Fibroblast of skin of right biceps (primary cell): ENCODE measurements at places on chromosomes 7 and 10.

DNA sequence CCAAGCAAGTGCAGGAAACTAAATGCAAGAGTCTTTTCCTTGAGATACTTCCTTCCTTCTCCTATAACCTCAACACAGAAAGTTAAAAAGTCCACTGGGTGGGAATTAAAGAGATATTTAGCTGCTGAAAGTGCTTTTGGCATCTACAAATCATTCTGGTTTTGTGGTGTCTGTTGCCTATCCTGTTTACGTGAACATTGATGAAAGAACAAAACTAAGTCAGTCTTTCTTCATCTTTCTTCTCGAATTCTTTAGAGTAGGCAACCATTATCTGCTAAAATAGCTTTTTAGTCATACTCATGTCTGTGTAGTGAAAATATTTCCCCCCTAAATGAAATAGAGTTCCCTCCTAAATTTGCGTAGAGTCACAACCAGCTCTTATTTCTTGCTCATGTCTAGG lies 838.6 kb downstream of the GATA3 start:
- DNase-seq, result no peak

DNA sequence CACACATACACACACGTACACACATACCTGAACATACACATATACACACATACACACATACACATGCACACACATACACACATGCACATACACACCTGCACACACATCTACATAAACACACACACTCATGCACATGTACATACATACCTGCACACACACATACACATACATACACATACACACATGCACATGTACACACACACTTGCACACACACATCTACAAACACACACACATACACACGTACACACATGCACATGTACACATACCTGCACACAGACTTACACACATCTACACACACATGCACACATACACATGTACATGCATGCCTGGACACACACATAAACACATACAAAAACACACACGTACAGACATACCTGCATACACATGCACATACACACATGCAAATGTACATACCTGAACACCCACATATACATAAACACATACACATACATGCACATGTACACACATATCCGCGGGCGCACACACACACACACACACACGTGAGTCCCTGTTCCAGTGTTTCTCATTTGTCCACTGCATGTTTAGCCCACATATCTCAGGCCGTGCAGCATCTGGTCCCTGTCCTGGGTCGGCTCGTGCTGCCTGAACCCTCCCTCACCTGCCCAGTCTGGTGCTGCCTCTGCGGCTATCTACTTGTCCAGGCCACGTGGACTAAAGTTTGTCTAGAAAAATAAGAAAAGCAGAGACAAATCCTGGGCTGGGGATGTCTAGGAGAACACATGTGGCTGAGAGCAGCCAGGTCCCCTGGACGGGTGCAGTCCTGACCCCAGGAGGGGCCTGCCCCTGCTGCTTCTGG lies 238.7 kb downstream of the TCERG1L start:
- DNase-seq, result no peak

DNA sequence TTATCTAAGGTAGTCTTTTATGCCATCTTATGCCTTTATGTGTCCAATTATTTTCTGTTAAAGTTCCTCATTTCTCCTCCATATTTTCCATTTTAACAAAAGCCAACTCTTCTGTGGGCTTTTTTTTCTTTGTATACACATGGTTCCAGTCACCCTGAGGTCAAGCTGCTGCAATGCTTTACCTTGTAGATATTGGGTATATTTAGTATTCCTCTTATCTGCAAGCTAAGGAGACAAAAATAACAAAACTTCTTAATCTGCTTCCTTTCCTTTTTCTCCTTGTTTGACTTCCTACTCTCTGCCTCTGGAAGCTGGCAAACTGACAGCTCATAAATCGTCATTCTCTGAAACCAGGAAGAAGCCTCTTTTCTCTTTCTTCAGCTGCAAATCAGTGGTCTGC lies 885.0 kb upstream of the LRRN3 start:
- no peak for DNase-seq

DNA sequence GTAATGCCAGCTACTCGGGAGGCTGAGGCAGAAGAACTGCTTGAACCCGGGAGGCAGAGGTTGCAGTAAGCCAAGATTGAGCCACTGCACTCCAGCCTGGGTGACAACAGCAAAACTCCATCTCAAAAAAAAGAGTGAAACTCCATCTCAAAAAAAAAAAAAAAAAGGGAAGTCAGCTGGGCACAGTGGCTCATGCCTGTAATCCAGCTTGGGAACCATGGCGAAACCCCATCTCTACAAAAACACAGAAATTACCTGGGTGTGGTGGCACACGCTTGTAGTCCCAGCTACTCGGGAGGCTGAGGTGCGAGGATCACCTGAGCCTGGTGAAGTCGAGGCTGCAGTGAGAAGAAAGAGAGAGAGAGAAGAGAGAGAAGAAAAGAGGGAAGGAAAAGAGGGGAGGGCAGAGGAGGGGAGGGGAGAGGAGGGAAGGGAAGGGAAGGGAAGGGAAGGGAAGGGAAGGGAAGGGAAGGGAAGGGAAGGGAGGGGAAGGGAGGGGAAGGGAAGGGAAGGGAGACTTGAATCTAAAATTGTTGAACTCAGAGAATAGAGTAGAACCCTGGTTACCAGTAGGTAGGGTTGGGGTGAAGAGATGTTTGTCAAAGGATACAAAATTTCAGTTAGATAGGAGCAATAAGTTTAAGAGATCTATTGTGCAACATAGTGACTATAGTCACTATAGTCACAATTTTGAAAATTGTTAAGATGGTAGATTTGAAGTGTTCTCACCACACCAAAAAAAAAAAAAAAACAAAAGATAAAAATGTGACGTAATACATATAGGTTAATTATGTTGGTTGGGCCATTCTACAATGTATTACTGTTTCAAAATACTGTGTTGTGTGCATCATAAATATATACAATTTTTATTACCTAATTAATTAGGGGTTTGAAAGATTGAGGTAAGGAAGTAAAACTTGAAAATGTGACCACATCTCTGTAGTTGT lies 2.5 kb downstream of the SLC16A9 start:
- DNase-seq, result no peak

DNA sequence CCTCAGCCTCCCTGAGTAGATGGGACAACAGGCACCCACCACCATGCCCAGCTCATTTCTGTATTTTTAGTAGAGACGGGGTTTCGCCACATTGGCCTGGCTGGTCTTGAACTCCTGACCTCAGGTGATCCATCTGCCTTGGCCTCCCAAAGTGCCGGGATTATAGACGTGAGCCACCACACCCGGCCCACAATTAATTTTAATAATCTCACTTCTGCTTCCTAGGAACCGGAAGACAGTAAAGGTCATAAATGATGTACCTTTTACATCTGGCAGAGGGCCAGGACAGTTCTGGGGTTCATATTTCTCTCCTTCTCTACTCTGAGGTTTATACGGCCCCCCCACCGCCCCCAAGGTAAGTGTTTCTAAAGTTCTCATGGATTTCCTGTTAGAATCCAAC lies 31.2 kb upstream of the AOAH start:
- DNase-seq, result no peak

DNA sequence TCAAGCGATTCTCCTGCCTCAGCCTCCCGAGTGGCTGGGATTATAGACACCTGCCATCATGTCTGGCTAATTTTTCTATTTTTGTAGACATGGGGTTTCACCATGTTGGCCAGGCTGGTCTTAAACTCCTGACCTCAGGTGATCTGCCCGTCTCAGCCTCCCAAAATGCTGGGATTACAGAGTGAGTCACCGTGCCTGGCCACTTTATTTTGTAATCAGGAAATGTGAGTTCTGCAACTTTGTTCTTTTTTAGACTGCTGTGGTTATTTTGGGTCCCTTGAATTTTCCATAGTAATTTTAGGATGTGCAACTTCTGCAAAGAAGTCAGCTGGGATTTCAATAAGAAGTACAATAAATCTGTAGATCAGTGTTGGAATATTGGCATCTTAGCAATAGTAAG lies 96.8 kb downstream of the CYTH3 start:
- DNase-seq, result peak; percentile 59

DNA sequence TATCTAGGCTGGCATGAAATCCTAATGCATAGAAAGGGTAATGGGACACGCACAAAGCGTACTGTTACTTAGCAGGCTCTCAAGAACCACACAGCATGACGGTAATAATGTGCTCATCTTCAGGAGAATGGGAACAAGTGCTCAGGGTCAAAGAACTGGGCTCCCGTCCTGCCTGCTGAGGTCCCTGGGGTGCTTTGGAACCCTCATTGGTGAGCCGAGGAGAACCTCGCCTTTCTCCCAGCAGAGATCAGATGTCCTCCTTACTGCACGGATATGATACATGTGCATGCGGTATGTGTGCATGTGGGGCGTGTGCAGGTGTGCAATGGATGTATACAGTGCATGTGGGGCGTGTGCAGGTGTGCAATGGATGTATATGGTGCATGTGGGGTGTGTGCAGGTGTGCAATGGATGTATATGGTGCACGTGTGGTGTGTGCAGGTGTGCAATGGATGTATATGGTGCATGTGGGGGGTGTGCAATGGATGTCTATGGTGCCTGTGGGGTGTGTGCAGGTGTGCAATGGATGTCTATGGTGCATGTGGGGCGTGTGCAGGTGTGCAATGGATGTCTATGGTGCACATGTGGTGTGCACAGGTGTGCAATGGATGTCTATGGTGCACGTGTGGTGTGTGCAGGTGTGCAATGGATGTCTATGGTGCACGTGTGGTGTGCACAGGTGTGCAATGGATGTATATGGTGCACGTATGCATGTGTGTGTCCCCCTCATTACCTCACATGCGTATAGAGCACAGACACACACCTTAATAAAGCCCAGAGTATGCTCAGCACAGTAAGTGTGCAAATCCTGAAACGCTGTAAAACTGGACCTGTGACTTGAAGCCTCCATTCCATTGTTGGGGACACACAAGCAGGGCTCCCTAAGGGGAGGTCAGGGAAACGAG lies 336.3 kb downstream of the PTPRN2 start:
- DNase-seq, result no peak

DNA sequence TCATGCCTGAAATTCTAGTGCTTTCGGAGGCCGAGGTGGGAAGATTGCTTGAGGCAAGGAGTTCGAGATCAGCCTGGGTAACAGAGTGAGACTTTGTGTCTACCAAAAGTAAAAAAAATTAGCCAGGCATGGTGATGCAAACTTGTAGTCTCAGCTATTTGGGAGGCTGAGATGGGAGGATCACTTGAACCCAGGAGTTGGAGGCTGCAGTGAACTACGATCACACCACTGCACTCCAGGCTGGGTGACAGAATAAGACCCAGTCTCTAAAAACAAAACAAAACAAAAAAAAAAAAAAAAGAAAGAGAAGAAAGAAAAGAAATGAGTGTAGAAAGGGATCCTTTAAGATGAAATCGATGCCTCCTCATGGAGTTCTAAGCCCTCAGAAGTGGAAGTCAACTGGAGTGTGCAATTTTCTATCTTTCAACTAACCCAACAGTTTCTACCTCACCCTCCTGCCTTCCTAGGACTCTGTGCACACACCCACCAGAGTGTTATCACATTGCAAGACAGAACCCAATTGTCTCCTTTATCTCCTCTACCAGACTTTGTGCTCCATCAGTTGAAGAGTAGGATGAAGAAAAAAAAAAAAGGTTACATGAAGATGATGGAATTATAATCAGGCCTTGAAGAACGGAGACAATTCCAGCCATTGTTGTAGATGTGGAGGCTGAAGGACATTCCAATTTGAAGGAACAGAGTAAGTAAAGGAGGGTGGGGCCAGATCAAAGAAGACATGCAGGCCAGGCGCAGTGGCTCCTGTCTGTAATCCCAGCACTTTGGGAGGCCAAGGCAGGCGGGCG lies 26.9 kb downstream of the NYAP1 start:
- no peak for DNase-seq

- DNase-seq, result no peak
Observed at GRCh38 chr7:20007510-20007909, 209.7 kb downstream of the MACC1 start.

- DNase-seq, result no peak
Observed at GRCh38 chr7:132899833-132900232, 182.1 kb downstream of the CHCHD3 start.

DNA sequence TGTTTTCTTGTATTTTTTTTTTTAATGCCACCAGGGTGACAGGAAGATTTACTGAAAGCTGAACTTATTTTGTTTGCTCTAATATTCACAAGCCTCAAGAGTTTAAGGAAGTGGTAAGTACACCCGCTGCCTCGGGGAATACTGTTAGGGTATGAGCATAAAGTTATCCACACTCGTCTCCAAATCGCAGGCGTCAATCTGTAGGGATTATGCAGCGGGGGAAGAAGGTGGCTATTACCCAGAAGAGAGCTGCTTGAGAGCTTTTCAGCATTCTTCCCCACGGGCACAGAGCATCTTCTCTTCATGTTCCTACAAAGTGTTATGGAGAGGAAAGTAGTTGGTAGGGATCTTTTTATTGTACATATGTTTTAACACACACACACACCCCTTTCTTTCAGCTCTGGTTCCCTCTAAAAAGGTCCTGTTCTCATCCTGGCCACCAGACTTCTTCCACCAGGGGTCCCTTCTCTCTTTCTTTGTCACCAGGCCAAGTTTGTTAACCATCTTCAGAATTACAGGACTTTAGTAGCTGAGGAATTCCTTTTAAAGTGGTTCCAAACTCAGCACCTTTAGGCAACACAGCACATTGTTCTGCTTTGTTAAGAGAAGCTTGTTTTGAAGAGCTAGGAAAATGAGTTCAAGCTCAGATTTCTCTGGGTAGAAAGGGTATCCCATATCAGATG lies 411.6 kb upstream of the GALNT17 start:
- DNase-seq, result no peak

DNA sequence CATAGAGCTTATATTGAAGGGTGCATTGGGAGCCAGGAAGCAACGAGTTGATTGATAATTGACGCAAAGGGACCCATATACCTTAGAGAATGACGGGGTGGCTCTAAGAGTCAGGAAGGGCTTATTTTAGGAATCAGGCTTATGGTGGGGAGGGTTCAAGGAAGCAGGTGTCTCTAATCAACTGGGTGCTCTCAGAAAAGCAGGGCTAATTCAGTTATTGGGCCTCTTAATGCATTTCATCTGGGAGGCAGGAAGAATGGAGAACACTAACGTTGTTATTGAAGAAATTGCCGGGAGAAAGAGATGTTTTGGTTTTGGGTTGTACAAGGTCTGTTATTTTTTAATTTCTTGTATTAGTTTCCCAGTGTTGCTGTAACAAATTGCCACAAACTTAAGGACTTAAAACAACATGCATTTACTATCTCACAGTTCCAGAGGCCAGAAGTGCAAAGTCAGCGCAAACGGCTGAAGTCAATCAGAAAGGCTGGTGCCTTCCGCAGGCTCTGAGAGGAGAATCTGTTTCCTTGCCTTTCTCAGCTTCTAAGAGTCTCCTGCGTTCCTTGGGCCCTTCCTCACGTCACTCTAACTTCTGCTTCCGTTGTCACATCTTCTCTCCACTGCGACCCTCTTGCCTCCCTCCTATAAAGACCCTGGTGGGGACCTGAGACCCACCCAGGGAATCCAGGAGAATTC lies 328.4 kb upstream of the C7orf33 start:
- no peak for DNase-seq
